Stimulated activated CD4-positive, alpha-beta T cell treated with anti-CD3 and anti-CD28 coated beads, Interleukin-2, amount 100 ng/mL, for 4 hours (primary cell): ENCODE measurements at places on chromosomes 12 and 14.
A peak's percentile ranks its signal among the peaks of the same experiment; 100 is the strongest.

- no peak for DNase-seq
These were observed 11.7 kb upstream of the OASL start for GRCh38 chr12:121050725-121051124.

- DNase-seq = no peak
These were observed 65.8 kb upstream of the SLC8A3 start for GRCh38 chr14:70254476-70254961.

DNA sequence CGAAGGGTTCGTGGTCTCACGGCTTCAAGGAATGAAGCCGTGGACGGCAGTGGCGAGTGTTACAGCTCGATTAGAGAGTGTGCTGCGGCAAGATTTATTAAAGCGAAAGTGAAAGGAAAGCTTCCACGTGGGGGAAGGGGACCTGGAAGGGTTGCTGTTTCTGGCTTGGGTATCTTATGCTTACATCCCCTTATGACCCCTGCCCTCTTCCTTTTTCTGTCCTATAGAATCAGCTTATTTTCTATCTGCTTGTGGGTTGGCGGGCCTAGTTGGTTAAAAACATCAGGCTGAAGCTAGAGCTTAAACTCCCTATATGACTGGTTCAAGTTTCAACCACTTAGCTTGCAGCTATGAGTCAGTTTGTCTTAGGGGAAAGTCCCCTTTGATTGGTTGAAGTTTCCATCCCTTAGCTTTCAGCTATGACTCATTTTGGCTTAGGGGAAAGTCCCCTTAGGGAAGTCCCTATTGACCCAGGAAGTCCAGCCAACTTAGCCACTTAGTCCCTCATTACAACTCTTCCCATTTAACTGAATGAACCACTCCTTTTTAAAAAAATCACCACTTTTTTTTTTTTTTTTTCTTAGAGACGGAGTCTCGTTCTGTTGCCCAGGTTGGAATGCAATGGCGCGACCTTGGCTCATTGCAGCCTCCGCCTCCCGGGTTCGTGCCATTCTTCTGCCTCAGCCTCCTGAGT is 1494.7 kb upstream of the TMEM132C start:
- peak; percentile 12 for DNase-seq

- DNase-seq = no peak
These were observed 5.1 kb upstream of the SERPINA1 start for GRCh38 chr14:94393474-94393873.

GRCh38 chr12:14995583-14996425 is 23.0 kb downstream of the PDE6H start:
- DNase-seq = no peak

DNA sequence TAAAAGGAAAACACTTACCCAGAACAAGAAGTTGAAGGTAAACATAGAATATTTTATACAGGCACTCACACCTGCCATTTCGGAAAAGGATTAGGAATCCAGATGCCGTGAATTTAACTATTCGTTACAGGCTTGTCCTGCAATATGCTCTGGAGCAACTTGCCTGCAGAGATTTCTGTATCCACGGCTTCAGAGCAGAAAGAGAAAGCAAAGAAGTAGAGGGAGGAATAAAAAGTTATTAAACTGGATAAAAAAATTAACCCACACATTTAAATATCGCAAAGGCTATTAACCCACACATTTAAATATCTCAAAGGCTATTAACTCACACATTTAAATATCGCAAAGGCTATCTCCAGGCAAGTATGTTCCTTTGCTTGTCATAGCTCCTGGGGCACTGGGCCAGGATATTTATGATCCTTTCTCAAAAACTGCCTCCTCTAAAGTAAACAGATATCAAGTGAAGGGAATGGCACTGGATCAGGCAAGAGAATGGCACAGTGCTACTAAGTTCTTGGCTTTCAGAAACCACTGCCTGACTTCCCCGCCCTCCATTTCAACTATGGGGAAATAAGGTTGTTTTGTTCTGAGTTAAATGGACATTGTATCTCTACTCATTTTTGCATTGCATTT is at the start of gene TSPAN8:
TSPAN8 (minus strand) TSS at position 399 of the 633 bp plus-strand sequence; CDS start at position 78, 321 bp downstream.
- DNase-seq = no peak

DNA sequence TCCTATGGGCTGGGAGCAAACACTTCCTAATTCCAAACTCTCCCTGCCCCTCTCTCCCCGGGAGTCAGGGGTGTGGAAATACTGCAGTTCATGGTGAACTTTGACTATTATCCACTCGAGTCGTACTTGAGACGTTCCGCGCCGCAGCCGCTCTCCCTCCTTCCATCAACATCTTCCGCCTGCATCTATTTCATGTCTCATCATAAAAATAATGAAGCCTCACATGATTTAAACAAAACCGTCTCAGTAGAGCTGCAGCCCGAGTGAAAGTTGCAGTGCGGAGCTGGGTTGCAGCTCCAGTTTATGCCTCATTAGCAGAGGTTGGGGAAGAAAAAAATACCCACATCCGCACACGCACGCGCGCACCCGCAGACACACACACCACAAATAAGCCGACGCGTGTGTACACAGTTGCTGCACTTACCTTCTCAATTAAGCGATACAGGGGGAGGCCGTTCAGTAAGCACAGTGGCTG is 283 bp downstream of the LMO3 start:
- no peak for DNase-seq

DNA sequence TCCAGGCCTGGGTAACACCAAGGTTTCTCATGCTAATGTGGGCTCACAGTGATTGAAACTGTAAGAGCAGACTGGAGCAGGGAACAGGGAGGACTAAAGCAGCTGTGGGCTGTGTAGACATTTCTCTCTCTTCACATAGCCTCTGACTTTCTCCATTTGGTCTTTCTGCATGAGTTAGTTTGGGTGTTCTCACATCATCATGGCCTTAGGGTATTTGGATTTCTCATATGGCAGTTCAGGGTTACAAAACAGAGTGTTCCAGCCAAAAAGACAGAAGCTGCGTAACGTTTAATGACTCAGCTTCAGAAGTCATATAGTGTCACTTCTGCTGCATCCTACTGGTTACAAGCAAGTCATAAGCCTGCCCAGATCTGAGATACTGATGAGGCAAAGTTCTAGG is 52.0 kb upstream of the OSBPL8 start:
- no peak for DNase-seq

- DNase-seq = no peak
These were observed 54.0 kb downstream of the BCAT1 start for GRCh38 chr12:24894879-24895278.

DNA sequence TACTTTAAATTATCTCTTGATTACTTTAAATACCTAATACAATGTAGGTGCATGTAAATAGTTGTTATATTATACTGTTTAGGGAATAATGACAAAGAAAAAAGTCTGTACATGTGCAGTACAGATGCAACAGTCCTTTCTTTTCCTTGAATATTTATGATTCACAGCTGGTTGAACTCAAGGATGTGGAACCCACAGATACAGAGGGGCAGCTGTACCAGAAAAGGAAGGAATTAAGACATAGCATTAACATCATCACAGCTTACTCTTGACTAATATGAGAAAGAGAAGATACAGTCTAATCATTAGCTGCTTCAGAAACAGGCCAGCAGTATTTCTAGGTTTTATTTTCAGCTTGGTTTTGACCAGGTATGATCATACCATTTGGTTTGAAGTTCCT is 34.7 kb upstream of the AP4S1 start:
- DNase-seq = no peak

DNA sequence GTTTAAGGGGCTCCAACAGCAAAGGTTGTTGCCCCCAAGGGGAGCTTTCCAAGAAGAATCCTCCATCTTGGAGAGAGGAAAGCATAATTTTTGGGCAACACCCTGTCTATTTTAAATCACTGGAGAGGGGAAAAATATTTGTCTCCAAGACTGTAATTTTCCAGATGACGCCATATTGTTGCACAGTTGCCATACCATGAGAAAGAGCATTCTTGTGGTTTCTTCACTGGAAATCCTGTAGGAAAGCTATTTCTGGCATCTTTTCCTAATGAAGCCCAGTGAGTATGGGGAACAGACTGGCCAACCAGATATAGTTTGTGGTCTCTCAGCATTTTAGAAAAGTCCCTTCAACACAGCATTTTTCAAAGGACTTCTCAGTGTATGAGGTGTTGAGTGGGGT is 88.1 kb upstream of the MANSC4 start:
- DNase-seq = no peak

GRCh38 chr12:94748726-94749421 is 98.5 kb upstream of the TMCC3 start:
- no peak for DNase-seq

GRCh38 chr14:75328558-75329155 is 50.0 kb downstream of the FOS start:
- DNase-seq = no peak

GRCh38 chr14:75829316-75829715 is 152.5 kb downstream of the TGFB3 start:
- no peak for DNase-seq

- DNase-seq = no peak
These were observed 220.2 kb downstream of the ANO6 start for GRCh38 chr12:45435945-45436710.

GRCh38 chr12:14185427-14186192 is 179.9 kb upstream of the ATF7IP start:
- no peak for DNase-seq

GRCh38 chr14:65959563-65960024 is 526.6 kb upstream of the CCDC196 start:
- DNase-seq = no peak

DNA sequence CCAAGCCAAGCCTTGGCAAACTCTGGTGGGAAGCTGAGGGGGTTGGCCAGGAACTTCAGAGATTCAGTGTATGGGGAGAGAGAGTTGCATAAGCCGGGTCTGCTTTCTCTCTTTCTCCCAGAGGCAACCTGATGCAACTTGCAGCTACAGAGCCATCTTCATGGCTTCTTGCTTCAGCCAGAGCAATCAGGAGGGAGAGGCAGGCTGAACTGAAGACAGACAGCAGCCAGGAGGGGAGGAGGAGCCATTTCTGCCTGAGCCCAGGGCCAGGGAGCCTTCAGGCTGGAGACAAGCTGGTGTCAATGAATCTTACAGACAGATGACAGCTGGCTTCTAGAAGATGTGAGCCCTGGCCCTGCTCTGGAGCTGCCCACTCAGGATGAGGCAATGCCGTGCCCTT is 18.7 kb downstream of the NPC2 start:
- no peak for DNase-seq

GRCh38 chr12:10968765-10969456 is 17.8 kb downstream of the TAS2R50 start:
- DNase-seq = no peak

- DNase-seq = no peak
These were observed 14.0 kb downstream of the MAPK1IP1L start for GRCh38 chr14:55065411-55065810.
